ENCODE measurements at places on chromosomes 6 and 20.

- DNase-seq: no peak
Measured at GRCh38 chr6:144664281-144664680, 379.1 kb downstream of the UTRN start.

- no peak for DNase-seq
Measured at GRCh38 chr20:17995967-17996819, 27.4 kb downstream of the MGME1 start.

DNA sequence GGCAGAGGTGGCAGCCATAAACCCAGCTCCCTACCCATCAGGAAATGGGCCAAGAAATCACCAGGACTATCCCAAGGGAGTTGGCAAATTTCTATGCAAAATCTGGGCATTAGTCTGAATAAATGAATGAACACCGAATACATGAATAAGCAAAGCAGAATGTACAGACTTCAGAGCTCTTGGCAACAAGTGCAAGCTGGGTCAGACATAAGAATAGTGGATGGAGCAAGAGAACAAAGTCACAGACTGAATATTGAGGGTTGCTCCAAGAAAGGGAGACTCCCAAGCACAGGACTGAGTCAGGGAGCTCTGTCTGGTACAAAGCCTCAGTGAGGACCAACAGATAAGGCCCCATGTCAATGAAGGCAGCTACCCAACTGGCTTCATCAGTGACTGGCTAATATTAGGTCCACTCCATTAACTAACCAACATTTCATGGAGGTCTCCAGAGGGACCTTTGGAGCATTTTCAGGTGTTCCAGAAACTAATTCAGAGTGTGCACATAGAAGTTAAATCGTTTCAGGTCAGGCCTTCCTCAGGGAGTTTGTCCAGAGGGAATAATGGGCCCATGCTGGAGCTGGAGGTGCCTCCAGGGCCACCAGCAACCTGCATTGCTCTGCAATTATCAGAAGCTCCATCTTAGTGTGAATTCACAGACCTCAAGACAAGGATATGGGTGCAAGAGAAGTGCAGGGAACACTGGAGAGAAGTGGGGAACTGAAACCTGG lies 191.5 kb upstream of the RALGAPA2 start:
- no peak for DNase-seq

DNA sequence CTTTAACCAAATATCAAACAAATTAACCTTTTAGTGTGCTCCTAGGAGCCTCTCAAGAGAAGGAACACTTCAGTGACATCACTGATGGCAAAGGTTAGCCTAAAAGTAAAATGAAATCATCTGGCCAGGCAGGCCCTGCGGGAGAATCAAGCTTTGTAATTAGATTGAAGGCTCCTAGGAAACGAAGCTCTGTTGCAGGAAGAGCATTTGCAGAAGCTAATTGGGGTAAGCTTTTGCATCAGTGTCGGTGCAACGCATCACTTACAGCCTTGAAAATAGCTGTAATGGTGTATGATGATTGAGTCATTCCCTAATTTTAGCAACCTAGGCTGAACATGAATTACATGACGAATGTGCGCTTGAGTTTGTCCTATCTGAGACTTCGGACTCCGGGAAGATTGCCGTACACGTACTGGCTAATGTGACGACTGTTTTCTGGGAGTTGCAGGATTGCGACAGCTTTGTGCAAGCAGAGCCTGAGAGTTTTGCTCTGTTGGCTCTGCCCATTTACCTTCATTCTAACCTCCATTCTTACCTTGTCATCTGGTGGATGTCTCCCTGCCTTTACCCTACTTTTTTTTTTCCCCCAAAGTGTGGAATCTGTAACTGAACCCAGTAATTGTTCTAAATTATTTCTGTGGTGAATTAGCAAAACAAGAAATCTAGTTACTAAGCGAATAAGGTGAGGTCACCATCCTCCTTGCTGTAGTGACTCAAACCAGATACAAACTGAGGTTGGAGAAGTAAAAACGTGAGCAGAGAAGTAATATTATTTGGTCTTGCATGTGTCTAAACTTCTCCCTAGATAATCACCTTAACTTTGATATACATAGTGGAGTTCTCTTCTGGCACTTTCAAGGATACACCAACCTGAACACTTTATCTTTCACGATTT lies 675.9 kb upstream of the CITED2 start:
- no peak for DNase-seq

DNA sequence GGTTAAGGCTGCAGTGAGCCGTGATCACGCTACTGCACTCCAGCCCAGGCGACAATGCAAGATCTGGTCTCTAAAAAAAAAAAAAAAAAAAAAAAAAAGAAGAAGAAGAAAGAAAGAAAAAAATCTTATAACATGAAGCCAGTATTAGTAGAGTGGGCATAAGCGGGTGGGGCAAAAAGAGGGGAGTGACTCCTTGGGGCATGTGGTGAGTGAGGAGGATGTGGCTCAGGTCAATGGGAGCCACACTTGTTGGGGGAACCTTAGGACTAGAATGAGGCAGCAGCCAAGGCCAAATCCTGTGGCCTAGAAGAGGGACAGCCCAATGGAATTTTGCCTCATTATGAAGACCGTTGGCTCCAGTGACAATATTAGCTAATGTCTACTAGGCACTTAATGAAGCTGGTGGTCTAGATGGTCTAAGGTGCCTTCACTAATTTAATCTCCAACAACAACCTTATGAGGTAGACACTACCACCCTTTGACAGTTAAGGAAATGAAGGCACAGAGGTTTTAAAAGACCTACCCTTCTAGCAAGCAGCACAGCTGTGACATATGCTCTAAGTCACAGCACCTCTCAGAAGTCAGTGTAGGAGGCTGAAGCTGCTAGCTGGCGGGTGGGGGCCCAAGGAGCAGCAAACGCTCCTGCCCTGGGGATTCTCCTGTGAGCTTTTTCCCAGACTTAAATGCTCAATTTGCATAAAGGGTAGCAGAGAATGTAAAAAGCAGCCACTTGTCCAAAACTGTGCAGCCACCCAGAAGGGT lies 23.6 kb upstream of the ARMC12 start:
- no peak for DNase-seq

DNA sequence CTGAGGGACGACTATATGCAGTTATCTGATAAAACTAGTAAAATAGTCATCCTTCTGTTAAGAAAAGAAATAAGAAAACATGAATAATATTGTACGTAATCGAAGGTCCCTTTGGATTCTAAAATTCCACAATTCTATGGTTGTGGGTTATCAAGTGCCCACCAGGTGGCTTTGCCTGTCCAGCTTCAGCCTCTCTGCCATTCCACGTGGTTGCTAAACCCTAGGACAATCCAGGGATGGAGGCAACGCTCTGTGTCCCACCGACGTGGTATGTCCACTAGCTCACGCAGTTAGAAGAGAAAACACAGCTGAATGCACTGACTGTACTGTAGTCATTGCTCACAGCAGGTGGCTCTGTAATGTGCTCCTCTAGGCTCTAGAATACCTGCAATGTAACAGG lies 349.3 kb downstream of the FARS2 start:
- no peak for DNase-seq

GRCh38 chr6:939526-940252 lies 246.8 kb upstream of the EXOC2 start:
- no peak for DNase-seq

- DNase-seq: no peak
Measured at GRCh38 chr20:43695571-43695970, 28.7 kb downstream of the MYBL2 start.

GRCh38 chr6:138541823-138542481 lies 42.7 kb upstream of the NHSL1 start:
- DNase-seq: no peak

DNA sequence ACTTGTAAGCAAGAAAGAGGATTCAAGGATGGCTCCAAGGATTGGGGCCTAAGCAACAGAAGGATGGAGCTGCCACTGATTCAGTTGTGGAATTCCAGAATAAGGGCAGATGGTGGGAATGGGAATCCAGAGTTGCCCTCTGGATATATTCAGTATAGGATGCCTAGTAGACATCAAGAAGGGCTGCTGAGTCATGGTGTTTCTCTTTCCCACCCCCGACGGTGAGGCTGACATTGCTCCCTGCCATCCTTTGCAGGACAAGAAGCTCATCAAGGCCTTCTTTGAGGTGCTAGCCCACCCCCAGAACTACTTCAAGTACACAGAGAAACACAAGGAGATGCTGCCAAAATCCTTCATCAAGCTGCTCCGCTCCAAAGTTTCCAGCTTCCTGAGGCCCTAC lies 11.2 kb upstream of the ZNF76 start:
- no peak for DNase-seq

DNA sequence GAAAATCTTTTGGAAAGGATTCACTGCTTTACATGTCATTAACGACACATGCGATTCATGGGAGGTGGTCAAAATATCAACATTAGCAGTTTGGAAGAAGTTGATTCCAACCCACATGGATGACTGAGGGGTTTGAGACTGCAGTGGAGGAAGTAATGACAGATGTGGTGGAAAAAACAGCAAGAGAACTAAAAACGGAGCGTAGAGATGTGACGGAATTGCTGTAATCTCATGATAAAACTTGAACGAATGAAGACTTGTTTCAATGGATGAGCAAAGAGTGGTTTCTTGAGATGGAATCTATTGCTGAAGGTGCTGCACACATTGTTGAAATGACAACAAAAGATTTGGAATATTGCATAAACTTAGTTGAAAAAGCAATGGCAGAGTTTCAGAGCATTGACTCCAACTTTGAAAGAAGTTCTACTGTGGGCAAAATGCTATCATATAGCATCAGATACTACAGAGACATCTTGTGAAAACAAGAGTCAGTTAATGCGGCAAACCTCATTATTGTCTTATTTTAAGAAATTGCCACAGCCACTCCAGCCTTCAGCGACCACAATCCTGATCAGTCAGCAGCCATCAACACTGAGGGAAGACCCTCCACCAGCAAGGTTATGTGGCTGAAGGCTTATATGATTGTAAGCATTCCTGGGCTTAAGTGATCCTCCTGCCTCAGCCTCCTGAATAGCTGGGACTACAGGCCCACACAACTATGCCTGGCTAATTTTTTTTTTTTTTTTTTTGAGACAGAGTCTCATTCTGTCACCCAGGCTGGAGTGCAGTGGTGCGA lies 19.2 kb downstream of the SRSF3 start:
- no peak for DNase-seq

DNA sequence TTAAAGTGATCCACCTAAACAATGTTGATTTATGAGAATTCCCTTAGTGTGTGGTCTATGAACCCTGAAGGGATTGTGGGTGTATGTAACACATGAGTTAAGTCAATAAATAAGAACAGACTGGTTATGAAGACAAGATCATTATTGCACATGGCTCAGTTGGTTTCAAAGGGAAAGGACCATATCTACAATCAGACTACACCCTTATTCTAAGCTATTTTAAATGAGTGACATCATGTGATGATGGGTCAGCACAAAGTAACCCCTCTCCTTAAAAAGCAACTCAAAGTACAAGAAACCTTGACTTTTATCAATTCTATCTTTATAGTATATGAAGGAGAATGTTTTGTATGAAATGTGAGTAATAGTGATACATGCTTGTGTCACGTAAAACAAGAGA lies 15.3 kb upstream of the ZSCAN23 start:
- DNase-seq: no peak

DNA sequence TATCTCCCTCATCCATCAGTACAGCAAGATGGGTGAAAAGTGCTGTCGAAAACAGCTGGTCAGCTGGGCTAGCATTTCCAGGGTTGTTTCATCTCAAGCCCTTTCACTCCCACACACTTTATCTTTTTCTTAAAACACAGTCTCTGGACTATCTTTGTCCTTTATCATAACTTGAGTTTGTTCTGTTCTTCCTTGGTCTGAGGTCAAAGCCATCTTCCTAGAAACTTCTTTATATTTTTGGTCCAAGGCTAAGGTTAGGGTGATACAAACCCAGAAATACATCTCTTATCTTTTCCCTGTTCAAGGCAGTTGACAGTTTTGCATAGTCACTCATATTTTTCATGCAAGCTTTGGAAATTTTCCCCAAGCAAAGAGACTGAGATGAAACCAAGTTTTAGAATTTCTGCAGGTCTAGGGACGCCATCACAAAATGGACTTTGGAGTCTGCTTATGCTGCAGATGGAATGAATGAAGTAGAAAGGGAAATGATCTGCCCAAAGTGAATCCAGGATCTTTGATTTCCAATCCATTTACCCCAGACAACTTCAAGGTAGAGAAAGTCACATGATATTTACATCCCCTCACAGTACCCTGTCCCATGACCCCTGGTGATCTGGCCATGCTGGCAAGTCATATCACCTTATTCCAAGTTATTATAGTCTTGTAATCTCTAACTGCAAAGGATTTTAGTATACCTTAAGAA lies 297.0 kb downstream of the ZNF217 start:
- no peak for DNase-seq

DNA sequence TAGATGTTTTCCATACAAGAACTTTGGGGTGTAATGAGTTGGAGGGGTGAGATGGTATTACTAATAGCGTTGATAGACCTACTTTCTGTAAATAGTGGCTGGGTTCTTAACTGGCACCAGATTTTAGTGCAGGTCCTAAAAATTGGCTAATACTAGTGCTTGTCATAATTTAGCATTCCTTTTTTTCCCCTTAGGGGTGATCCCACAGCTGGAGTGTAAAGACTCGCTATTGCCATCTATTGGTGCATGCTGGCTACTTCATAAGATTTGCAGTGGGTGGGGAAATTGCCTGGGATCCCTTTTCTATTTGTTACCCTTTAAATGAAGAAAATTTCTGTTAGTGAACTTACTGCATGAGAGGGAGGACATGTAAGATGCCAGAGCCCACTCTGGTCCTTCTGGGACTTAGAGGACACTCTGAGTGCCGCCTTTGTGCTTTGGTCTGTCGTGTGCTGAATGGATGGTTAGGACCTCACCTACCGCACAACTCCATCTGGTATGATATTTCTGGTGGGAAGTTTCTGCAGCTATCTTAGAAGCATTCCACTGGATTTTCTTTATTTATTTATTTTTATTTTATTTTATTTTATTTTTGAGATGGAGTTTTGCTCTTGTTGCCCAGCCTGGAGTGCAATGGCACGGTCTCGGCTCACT lies 195.5 kb downstream of the JARID2 start:
- DNase-seq: no peak

GRCh38 chr6:79189760-79190350 lies 44.6 kb downstream of the HMGN3 start:
- no peak for DNase-seq

DNA sequence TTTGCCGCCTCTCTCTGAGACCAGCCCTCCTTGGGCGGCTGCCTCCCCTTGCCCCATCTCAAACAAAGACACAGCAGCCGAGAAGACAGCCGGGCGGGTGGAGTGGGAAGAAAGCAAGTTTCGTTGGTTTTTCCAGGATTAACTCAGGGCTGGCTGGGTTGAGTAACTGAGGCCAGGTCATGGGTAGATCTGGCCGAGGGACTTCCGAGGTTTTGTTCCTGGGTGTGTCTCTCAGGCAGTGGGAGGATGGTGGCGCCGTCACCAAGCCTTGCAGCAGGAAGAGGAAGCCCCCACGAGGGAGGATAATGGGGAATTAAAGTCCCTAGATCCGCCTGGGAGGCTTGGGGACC lies 167.2 kb downstream of the TTLL2 start:
- DNase-seq: no peak

GRCh38 chr20:14634665-14635064 lies 297.3 kb upstream of the FLRT3 start:
- DNase-seq: no peak

- DNase-seq: peak; percentile 28
Measured at GRCh38 chr20:48791666-48792071, 36.1 kb downstream of the PREX1 start.

- DNase-seq: no peak
Measured at GRCh38 chr20:45056473-45057173, 44.3 kb downstream of the KCNS1 start.

GRCh38 chr6:126665551-126665950 lies 325.6 kb downstream of the CENPW start:
- DNase-seq: peak; percentile 31

- DNase-seq: no peak
Measured at GRCh38 chr6:43471399-43471798, 6.0 kb upstream of the TJAP1 start.

GRCh38 chr6:136333824-136334464 lies 44.3 kb upstream of the BCLAF1 start:
- DNase-seq: no peak

Data from AG04449 (cell line).